GM12864 (cell line): ENCODE measurements at places on chromosomes 5 and 9.
A peak's percentile ranks its signal among the peaks of the same experiment; 100 is the strongest.

DNA sequence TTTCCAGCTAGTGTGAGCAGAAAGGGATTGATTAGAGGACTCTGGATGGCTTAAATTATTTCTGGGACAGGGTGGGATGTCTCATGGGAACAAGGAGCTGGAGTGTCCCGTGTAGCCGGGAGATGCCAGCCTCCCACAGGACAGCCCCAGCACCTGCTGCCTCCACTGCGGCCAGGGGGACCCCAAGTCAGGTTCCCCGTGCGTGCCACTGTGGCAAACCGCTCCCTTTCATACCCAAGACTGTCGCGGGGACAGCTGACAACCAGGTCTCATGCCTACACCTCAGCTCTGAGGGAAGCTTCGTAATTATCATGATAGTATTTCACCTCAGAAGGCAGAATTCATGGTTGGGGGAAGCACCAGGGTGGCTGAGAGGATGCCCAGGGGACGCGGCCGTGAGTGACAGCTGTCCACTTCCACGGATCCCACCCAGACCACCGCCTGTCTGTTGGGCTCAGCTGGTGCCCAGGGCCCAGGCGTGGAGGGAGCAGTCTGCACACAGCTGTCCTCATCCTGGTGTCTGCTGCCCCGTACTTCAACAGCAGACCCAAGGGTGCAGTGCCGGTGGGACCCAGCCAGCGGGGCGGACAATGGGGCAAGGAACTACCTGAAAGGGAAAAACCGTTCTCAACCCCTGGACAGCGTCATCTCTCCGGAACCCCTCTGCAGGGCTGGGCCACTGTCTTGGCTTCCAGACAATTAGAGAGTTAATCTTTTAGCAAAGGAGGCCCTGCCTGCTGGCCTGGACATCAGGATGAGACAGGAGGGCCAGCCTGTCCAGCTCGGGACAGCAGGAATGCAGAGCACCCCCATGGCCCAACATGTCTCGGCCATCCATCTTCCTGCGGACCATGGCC is 166.9 kb downstream of the OLFM1 start:
- DNase-seq, result no peak

DNA sequence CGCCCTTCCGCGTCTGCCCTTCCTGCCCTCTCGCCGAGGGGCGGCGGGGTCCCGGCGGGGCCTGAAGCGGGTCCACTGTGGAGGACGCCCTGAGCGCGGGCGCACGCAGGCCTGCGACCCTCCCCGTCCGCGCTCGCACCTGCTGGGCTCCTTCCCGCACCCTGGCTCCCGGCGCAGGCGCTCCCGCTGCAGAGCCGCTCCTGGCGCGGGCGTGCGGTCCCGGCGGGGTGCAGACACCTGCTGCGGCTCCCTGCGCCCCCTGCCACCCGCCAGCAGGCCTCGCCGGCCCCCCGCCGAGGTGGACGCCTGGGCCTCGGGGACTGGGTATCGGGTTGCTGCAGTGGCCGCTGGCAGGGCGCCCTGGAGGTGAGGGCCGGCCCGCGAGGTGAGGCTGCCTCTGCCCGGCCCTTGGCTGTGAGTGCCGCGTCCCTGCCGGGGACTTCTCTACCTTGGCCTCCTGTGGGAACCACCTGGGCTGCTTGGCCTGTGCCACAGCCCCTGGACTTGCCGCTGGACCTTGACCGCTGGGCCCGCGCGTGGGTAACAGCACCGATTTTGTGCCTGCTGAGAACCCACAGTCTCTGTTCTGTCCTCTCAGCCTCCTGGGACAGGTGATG is 627 bp downstream of the ARRDC1 start:
- DNase-seq, result no peak

DNA sequence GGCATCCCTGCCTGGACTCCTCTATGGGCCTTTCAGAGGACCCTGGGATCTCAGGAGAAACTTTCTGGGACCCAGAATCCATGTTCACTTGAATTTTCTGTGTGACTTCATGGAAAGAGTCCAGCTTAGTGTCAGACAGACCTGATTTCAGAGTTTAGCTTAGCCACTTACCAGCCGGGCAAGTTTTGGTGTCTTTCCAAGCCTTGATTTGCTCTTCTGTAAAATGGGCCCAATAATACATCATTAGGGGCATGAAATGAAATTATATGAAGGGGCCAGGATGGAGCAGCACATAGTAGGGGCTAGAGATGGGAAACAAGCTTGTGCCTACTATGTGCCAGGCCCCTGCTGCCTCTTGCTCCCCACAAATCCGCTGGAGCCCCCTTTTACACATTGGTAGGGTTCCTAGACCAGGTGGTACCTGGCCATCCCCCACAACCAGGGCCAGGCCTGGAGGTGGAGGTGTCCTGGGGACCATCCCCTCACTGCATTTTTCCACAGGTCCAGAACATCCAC is 33.2 kb upstream of the RPL26L1 start:
- no peak for DNase-seq

DNA sequence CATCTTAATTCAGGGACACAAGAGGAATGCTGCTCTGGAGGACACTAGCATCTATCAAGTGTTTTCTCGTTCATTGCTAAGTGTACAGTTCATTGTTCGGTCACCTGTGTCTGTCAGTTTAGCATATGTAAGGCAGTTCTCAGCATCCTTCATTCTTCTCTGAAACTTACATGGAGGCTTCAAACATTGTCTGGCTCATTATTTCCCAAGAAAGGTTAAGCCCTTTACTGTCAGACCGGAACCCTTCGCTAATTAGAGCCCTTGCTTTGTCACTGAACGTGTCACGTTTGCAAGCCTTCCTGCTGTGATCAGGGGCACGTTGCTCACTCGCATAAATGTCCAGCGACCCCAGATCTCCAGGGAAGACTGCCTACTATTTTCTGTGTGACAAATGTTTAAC is 62.3 kb upstream of the RIOK2 start:
- no peak for DNase-seq

DNA sequence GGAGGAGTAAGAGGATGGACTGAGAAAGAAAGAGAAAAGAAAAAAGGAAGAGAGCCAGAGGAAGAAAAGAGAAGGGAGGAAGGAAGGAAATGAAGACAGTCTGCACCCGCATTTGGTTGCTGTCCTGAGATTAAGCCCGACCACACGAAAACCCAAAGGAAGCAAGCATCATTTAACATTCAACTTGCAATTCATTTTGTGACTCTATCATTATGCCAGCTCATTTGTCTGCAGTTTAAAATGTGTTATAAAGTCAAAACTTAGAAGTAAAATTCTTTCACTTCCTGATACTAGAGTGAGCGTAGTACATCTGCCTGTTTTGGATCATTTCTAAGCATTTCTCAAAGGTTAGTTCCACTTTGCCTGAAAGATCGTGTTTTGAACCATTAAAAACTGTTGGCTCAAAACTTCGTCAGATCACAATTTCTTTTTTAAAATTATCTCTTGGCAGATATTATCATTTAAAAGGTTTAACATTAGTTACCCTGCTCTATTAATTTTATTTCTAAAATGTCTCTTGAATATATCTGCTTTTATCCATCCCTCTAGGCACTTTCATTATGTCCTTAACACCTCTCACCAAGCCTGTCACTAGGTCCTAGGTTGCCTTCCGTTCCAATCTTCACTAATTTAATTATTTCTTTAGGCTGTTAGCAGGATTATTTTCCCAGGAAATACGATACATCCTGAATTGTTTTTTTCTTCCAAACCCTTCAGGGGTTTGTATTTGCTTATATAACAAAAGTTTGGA is 240.9 kb downstream of the TLE4 start:
- peak; percentile 38 for DNase-seq

- DNase-seq, result no peak
These were observed 129.6 kb downstream of the KCNIP1 start for GRCh38 chr5:170633235-170634081.

DNA sequence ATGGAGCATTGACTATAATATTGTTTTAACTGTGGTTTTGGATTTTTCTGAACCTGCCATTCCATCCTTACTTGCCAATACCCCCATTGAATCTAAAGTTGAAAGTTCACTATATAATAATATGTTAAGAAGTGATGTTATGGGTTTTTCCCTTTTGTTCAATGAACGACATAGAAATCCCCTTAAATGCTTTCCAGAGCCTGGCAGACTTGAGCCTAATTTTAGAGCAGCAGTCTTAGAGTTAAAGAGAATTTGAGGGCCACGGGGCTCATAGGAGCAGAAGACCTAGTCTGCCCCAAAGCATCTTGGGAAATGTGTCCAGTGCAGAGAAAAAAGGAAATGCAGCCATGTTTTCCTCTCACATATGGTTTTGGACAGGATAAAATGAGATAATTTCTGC is 146.1 kb upstream of the SLC44A1 start:
- DNase-seq, result no peak

GRCh38 chr5:123876276-123876790 is 364.4 kb downstream of the CSNK1G3 start:
- no peak for DNase-seq

DNA sequence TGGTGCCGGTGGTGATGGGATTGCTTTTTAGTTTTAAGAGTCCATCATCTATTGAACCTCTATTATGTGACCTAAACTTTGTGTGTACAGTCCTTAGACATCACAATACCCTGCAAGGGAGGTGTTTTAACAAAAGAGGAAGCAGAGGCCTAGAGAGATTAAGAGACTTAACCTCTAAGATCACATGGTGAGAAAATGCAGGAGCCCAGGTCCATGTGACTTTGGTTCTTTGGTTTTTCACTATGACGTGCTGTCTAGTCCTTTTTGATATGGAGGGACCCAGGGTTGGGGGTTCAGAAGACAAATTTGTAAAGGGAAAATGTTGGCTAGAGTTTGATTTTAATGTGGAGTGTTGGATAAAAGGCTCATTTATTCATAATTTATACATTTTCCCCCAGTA is 34.1 kb upstream of the TRMT10B start:
- DNase-seq, result no peak

DNA sequence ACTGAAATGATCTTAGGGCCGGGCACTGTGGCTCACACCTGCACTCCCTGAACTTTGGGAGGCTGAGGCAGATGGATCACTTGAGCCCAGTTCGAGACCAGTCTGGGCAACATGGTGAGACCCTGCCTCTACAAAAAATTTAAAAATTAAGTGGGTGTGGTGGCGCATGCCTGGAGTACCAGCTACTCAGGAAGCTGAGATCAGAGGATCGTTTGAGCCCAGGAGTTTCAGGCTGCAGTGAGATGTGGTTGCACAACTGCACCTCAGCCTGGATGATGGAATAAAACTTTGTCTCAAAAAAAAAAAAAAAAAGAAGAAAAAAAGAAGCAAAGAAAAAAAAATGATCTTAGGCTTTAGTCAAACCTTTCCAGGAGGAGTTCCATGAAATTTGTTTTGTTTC is 41.8 kb downstream of the MEF2C start:
- DNase-seq, result no peak

GRCh38 chr5:95565280-95565920 is 10.5 kb downstream of the ARSK start:
- no peak for DNase-seq

DNA sequence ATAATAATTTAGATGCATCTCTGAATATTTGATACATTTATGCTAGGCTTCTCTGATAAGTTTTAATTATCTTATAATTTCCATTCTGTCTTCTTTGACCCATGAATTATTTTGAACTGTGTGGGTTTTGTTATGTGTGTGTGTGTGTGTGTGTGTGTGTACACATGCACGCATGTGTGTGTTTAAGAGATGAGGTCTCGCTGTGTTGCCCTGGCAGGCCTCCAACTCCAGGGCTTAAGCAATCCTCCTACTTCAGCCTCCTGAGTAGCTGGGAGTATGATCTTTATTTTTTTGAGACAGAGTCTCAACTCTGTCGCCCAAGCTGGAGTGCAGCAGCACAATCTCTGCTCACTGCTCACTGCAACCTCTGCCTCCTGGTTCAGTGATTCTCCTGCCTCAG is 75.4 kb downstream of the NDUFAF2 start:
- no peak for DNase-seq

GRCh38 chr5:127337876-127338275 is 47.3 kb downstream of the MEGF10 start:
- DNase-seq, result no peak

DNA sequence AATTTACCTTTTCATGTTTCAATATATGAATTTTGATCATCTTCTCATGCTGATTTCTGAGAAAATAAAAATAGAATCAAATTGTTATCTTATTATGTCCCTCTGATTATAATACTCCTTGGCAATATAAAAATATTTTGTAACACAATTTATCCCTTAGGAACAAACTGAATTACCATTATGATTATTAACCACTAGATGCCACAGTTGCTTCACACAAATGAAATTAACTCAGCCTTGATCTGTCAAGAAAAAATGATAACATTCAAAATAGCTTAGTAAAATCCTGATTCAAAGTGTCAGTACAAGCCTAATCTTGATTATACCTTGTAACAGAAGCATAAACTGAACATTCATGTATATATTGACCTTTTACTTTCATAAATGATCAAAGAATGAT is 4.8 kb upstream of the CHSY3 start:
- no peak for DNase-seq

GRCh38 chr5:102681403-102681983 is 73.6 kb upstream of the PAM start:
- peak; percentile 19 for DNase-seq

DNA sequence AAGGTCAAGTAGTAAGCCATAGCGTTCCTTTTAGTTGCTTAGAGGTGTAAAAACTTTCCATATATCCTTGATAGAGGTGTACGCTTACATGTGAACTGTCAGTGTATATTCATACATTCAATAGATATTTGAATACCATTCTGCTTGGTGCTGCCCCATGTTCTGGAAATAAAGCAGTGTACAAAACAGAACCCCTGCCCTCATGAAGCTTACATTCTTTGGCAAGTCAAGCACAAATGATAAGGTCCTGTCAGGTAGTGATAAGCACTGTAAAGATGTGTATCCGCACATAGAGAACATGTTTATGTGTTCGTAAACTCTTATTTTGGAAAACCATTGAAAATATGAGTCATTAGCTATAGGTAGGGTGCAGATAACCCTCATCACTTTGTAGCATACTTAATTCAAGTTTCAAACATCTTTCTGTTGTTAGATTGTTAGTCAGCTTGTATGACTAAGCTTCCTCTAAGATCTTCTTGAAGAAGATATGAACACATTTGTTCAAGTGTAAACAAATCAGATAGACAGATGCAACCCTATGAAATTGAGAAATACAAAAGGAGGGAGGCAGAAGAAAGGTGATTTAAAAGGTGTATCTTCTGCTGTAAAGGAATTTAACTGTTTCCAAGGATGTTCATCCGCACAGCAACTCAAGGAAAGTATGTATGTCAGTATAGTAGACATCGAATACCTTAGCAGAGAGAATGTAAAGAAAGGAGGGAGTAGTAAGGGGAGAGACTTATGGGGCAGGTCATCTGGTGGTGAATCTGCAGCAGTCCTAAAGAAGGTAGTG is 1.6 kb downstream of the GTF3C4 start:
- DNase-seq, result no peak

DNA sequence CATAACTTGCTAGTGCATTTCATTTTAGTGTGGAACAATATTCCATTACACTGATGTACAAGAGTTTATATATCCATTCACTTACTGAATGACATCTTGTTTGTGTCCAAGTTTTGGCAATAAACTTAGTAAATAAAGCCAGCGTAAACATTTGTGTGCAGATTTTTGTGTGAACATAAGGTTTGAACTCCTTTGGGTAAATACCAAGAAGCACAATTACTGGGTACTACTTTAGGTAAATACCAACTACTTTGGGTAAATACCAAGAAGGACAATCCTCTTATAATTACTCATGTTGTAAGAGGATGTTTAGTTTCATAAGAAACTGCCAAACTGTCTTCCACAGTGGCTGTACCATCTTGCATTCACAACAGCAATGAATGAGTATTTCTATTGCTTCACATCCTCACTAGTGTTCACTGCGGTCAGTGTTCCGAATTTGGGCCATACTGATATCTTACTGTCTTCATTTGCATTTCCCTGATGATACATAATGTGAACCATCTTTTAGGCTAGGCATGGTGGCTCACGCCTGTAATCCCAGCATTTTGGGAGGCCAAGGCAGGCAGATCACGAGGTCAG is 2.3 kb upstream of the SYK start:
- DNase-seq, result no peak

- no peak for DNase-seq
These were observed 16.9 kb downstream of the DNAJC18 start for GRCh38 chr5:139422307-139422893.
